ENCODE measurements at places on chromosomes 7 and 10. TPM values are rescaled to one million over a fixed set of nuclear protein-coding genes. Genes with fewer than 3 reads are reported as not detected.
A peak's percentile ranks its signal among the peaks of the same experiment; 100 is the strongest.

GRCh38 chr7:26667514-26668133, 196.8 kb downstream of the SKAP2 start:
- no peaks in the 10 kb centered on the region for H3K36me3 ChIP-seq
- DNase-seq, result no peak
- H3K27ac ChIP-seq, result no peak overlapping the region
- no peaks in the 10 kb centered on the region for H3K27me3 ChIP-seq
- H3K4me1 ChIP-seq, result no peaks in the 10 kb centered on the region

- H3K4me3 ChIP-seq, result no peak overlapping the region
- peak overlapping the region; percentile 82 for H3K27ac ChIP-seq
- H3K27me3 ChIP-seq, result no peaks in the 10 kb centered on the region
These were observed 87.2 kb downstream of the TCF7L2 start for GRCh38 chr10:113037218-113037617.

ADAM8 gene
- total RNA-seq, result 21.4 TPM

ADRB1 gene
- total RNA-seq, result not detected

- H3K4me3 ChIP-seq, result no peak overlapping the region
- H3K4me1 ChIP-seq, result no peaks in the 10 kb centered on the region
- DNase-seq, result no peak
- no peaks in the 10 kb centered on the region for H3K27me3 ChIP-seq
- peaks cover 30% of the 10 kb centered on the region for H3K36me3 ChIP-seq
- H3K27ac ChIP-seq, result no peak overlapping the region
These were observed 5.4 kb downstream of the OPN1SW start for GRCh38 chr7:128770233-128770632.
